ENCODE measurements at places on chromosomes 7 and 10.

GRCh38 chr7:117043108-117043825, 90.0 kb downstream of the ST7 start:
- DNase-seq, result no peak

GRCh38 chr10:17835688-17836087, 26.5 kb downstream of the MRC1 start:
- no peak for DNase-seq

DNA sequence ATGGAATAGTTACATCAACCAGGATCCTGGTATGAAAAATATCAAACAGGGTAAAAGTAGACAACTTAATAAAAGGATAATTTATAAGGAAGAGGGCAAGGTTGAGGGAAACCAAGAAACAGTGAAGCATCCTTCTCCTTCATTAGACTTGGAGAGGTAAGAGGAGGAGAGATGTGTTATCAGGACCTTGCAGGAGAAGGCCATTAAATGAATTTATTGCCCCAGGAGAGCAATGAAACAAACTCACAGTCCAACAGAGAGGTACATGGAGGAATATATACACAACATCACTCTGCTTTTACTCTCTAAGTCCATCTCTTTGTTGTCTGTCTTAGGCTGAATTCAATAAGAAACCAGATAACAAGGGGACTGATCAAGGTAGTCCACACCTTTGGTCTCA, 966.2 kb downstream of the SORCS1 start:
- DNase-seq, result no peak

DNA sequence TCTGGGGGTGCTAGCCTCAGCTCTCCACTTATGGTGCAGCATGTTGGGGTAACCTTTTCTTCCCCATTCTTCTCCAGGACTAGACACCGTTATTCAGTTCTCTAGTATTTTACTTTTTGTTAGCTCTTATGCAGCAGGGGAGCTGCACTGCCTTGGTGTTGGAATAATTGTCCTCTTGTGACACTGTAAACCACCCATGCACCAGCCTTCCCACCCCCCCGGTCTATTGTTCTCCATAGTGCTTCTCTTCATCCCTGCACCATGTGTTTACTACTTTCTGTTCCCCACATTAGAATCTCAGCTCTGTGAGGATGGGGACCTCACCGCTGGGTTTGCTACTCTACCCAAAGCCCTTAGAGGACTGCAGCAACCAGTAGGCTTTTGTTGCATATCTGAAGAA, 230.7 kb downstream of the RPS24 start:
- DNase-seq, result peak; percentile 44

GRCh38 chr7:32318300-32319011, 171.7 kb downstream of the LSM5 start:
- no peak for DNase-seq

GRCh38 chr7:122143376-122143750, 686 bp downstream of the AASS start:
- peak; percentile 24 for DNase-seq

DNA sequence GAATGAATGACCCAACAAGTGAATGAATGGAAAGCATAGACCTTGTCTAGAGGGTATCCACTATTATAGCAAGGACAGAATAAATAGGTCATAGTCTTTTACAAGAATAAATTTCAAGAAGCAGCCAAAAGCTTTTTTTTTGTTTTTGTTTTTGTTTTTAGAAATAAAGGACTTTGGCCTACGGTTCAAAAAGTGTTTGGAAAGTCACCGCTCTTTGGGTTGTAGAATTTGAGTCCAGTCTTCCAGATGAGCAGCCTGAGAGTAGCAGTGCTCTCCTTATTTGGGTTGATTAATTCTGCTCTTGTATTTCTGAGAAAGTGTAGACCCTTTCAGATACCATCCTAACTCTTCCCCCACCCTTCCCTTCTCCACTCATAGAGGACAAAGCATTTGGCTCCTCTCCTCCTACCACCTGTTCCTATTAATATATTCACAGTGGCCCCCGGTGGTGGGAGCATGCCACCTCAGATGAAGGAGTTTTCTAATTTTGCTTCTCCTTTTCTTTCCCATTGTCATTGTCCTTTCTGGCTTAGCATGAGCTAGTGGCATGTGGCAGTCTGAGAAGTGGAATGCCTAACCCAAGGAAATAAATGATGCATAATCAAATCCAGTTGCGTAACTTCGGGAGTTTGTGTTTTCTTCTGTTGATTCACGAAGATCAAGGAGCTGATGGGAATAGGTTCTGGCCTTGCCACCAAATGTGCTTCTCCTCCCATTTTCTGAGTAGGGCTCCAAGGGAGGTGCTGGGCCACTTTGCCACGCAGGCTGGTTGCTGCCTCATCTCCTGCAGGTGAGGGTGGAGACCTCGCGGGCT, 114.7 kb downstream of the CHN2 start:
- no peak for DNase-seq

- DNase-seq, result no peak
Observed at GRCh38 chr7:134789967-134790685, 10.7 kb downstream of the CALD1 start.

GRCh38 chr10:86798025-86798424, 41.6 kb downstream of the BMPR1A start:
- DNase-seq, result no peak

GRCh38 chr7:123398921-123399320, 135.5 kb downstream of the IQUB start:
- no peak for DNase-seq
